ENCODE measurements at places on chromosomes 11 and 22.

DNA sequence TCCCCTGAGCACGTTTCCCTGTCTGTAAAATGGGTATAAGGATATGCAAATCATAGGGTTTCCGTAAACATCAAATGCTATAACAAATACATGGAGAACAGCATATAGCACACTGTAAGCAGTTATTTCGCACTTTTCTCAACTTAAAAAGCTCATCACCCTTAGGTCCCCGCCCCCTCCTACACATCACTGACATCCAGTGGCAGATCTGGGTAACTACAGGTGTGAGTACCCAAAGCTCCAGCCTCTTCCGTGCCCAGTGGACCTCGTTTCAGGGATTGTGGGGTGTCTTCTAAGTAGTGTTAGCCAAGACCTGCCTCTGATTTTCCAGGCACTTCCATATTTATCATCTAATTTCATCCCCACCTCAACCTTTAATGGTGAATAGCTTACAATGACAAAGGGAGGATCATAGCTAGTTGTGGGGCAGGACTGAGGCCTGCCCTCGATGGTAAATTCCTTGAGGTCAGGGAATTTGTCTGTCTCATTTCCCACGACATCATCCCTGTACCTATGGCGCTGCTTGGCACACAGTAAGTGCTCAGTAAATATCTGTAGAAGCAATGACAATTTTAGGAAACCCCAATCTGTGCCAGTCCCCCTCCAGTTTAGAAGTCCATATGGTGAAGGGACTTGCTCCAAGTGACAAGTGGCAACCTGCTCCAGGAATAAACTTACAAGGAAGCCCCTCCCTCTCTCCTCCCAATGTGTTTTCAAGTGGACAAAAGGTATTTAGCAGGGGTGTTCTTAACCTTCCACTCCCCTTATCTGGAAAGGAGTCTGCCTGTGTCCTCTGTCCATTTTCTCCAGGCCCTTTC lies 340.5 kb downstream of the TENM4 start:
- DNase-seq = no peak

- DNase-seq = no peak
Measured at GRCh38 chr22:35661464-35661863, 13.2 kb downstream of the APOL6 start.

DNA sequence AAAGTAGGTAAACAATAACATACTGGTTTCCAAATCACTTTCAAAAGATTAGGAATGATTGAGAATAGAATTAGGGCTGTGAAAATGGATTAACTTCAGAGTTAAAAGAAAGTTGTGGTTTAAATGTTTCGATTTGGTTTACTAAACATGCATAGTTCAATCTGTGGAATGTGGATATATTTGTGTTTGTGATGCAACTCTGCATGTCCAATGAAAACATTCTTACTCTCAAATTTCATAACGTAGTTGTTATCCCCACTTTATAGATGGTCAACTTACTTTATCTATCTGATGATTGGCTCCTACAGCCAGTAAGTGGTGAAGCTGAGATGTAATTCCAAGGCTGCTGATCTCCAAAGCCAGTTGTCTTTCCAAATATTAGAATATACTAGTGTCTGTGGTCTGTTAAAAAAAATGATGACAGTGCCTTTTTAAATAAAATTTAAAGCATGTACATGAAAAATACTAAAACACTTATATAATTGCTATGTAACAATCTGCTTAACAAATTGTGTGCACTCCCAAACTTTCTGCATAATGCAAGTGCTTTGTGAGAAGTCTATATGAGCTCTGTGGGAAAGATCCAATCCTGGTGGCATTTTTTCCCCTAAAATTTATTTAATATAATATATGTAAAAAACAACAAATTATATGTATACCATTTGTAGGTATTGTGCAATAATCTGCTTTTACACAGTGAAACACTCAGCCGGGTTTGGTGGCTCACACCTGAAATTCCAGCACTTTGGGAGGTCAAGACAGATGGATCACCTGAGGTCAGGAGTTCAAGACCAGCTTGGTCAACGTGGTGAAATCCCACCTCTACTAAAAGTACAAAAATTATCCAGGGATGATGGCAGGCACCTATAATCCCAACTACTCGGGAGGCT lies 9.7 kb upstream of the SIK3 start:
- no peak for DNase-seq

DNA sequence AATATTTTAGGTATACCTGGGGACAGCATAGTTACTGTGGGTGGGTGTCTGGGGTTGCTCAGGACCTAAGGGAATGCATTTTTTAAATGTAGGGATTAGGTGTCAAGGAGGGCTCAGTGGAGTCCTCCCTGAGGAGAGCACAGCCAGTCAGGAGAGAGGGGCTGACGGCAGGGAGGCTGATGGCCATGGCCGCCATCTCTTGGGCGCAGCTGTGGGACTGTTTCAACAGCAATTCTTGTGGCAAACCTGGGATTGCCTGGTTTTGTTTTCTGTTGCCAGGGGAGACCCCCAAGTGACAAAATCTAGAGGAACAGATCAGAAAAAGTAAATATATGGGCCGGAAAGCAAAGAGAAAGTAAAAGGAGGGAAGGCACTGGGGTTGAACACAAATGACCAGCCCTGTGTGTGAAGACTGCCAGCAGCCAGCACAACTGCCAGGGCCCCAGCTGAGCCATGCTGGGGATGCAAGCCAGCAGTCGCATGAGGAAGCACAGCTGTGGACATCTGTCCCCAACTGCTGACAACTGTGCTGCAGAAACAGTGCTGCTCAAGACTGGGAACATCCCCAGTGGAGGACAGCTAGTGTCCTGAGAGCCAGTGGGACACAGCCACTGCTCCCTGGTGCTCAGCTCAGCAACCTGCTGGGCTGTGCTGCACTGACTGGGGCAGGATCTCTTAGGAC lies 10.5 kb downstream of the MIF start:
- DNase-seq = no peak

- no peak for DNase-seq
Measured at GRCh38 chr11:111960916-111961315, 23.8 kb downstream of the DIXDC1 start.

GRCh38 chr11:70877151-70877550 lies 375.2 kb downstream of the SHANK2 start:
- no peak for DNase-seq

DNA sequence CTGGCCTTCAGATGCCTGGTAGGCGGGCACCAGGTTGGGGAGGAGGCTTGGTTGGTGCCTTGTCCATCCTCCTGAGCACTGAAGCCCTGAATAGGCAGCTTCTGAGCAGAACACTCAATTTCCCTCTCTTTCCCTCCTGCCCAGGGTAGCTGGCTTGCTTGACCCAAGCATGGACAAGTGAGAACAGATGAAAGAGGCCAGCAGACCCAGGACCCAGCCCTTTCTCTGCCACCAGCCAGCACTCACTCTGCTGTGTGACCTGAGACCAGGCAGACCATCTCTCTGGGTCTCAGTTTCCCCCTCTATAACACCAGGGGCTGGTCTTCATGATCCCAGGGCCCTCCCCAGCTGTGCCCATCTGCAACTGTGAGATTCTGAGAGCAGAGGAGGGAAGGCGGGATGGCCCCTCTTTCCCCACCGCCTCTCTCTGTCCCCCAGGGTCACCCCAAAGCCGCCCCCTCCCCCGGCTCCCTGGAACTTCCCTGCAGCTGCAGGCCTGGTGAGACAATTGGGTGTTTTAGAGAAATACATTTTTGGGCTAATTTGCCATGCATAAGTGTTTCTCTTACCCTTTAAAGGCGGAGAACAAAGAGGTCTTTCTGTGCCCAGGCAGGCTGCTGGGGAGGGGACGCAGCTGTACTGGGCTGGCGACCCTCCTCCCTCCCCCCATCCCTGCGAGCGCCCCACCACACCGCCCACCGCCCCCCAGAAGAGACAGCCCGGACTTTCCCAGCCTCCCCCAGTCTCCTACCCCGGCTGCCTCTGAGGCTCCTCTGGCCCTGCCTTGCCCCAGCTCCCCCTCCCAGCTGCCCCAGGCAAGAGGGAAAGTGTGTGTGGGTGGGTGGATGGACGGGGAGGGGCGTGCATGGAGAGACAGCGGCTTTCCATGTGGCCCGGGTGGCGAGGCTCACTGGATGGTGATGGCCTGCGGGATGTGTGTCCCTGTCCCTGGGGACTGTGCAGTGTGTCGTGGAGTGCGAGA lies 30.8 kb upstream of the PICK1 start:
- no peak for DNase-seq

DNA sequence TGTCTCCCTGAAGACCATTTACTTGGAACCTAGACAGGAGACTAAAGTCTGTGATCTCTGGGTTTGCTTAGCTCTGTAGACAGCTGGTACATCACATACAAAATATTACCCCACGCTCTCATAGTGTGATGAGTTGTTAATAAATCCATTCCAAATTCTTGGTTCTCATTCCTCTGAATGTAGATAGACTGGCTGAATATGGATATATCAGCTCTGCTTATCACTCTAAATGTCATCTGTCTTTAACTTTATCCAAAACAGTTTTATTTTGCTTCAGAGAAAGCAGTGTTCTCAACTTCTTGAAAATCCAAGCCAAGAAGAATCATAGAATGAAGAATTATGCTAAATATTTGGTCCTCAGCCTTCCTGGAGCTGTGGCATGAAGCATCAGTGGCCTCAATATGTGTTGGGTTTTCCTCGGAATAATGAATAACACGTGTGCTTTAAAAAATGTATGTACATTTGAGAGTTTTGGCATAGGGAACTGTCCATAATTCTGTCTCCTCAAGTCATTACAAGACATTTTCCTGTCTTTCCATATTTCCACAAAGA lies 10.5 kb upstream of the LDLRAD3 start:
- no peak for DNase-seq

GRCh38 chr11:65560555-65561418 lies 2.6 kb upstream of the LTBP3 start:
- no peak for DNase-seq

DNA sequence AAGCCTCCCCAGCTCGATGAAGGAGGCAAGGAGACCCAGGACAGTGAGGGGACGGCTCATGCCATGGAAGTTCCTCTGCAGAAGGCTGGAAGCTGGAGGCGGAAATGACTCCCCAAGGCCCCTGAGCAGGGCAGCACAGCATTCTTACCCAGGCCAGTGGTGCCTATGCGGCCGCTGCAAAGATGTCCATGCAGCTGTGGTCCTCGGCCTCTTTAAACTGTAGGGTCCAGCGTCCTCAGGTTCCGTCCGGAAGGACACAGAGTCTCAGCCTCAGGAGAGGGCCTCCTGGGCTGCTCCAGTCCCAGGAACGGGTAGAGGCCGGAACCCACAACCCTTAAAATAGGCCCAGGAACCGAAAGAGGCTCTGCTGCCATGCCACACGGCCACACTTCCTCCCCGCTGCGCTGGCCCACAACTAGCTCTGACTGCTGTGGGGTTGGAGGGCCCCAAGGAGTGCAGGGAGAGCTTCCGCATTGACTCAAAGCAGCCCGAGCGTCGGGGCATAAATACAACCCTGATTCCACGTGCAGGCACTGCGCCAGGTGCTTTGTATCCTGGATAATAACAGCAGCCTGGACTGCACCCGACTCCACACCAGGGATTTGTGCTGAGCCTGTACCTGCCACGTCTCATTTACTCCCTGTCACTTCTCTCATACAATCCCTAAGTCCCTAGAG lies 5.5 kb downstream of the KIAA0930 start:
- no peak for DNase-seq

DNA sequence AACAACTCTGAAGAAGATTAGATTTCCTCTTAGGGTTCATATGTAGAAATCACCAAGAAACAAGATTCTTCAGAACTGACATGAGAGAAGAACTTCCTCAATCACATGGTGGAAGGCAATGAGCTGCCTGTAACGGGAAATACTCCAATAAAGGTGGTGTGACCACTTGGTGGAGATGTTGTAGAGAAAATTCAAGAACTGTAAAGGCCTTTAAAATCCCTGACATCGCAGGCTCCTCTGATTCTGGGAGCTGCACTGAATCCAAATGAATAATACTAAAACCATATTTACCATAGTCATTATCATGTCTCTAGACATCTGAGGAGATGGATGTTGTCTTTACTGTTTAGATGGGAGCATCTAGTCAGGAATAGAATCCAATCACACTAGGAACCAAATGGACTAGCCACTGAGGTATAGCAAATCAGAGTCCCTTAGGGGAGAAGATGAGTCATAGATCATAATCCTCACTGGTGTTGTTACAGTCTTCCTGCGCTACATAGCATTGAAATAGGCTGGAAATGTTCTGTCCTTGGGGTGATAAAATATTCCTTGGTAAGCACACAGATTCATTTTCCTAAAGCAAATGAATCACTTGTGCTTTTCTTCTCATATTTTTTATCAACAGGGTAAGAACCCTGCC lies 321.6 kb upstream of the TENM4 start:
- no peak for DNase-seq

- DNase-seq = no peak
Measured at GRCh38 chr11:132312161-132312560, 941.7 kb downstream of the NTM start.

GRCh38 chr11:67442504-67443404 lies 522 bp downstream of the CORO1B start:
- DNase-seq = no peak

DNA sequence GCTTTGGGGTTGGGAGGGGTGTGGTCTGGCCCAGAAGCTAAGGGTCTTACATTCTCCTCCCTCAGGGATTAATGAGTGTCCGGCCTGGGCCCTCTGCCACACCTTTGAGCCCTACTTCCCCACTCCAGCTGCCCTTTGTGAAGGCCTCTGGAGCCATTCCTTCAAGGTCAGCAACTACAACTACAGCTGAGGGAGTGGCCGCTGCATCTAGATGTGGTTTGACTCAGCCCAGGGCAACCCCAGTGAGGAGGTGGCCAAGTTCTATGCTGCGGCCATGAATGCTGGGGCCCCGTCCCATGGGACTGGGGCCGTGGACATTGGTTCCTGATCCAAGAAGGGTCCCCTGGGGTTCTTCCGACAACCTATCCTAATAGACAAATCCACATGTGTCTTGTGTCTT lies 14.3 kb upstream of the FOLR1 start:
- DNase-seq = no peak

GRCh38 chr11:80214413-80214812 lies 773.6 kb upstream of the TENM4 start:
- DNase-seq = no peak

DNA sequence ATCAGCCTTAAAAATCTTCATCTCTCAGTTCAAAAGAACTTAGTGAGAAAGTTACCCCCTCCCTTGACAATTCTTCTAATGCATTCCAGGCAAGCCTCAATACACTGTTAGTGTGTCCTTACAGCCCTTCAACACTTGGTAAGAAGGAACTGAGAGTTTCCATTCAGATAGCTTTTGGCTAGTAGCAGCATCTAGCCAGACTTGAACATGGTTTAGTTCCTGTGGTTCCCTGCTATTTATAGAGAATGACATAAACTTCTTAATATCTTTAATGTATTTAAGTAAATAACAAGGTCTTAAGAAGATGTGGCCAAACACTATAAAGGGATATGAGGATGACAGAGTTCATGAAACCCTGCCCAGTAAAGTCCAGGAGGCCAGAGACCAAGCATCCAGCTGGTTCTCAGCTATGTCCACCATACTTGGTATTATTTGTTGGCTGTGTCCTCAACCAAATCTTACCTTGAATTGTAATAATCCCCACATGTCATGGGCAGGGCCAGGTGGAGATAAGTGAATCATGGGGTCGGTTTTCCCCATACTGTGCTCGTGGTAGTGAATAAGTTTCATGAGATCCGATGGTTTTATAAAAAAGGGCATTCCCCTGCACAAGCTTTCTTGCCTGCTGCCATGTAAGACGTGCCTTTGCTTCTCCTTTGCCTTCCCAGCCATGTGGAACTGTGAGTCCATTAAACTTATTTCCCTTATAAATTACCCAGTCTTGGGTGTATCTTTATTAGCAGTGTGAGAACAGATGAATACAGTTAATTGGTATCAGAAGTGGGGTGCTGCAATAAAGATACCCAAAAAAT lies 132.4 kb downstream of the LARGE1 start:
- DNase-seq = no peak

Measured in stimulated activated CD8-positive, alpha-beta memory T cell treated with anti-CD3 and anti-CD28 coated beads, Interleukin-4, amount 100 ng/mL, for 4 hours (primary cell).